Skeletal muscle cell (primary cell): ENCODE measurements at places on chromosomes 1 and 21.

GRCh38 chr1:77407738-77408375, 126.0 kb downstream of the AK5 start:
- no peak for DNase-seq

DNA sequence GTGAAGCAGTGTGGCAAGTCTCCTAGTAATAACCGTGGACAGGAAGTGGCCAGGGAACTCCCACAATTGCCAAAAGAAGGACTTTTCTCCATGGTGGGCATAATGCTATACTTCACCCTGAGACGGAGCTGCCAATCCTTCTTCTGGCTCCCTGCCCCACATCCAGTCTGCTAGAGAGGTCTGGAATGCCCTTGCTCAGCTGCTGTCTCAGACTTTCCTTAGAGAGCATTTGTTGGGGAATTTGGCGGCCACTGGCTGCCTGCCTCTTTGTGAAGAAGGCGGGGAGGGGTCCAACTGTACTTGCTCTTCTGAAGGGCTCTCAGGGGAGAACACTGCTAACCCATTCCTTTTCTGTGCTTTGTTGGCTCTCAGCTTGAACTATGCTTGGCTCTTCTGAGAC, 123.7 kb upstream of the EDN2 start:
- DNase-seq = no peak

GRCh38 chr1:8213676-8214075, 104.2 kb upstream of the SLC45A1 start:
- DNase-seq = no peak

GRCh38 chr1:92831762-92832536, at the start of gene RPL5:
RPL5 (plus strand) TSS chr1:92832040; CDS start chr1:92832115, 75 bp downstream.
- DNase-seq = peak; percentile 90

- DNase-seq = no peak
Measured at GRCh38 chr1:89555550-89555949, 30.9 kb downstream of the LRRC8B start.

DNA sequence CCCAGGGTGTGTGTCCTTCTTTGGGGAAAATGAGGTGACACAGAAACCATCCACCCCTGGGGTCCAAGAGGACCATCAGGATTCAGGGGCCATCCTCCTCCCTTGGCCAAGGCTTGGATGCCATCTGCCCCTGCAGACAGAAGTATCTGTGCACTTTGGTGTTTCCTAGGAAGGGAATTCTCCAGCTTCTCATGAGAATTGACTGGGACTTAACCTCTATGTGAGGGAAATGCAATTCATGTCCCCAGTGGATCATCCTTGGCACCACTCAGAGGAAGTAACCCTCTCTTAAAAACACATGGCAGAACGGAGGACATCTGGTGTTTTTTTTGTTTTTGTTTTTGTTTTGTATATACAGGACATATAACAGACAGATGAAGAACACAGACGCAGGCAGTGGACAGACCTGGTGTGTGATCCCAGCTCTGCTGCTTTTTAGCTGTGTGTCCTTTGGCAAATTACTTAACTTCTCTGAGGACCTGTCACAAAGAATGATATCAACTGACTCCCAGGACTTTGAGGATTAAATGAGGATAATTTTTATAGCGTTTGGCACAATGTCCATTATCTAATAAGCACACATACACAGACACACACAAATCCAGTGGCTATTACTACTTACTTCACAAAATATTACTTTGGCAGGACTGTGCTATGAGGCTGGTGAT, 3.8 kb downstream of the TNN start:
- no peak for DNase-seq
